Sigmoid colon (tissue), 7 donors: ENCODE measurements at places on chromosomes 12 and 14.

DNA sequence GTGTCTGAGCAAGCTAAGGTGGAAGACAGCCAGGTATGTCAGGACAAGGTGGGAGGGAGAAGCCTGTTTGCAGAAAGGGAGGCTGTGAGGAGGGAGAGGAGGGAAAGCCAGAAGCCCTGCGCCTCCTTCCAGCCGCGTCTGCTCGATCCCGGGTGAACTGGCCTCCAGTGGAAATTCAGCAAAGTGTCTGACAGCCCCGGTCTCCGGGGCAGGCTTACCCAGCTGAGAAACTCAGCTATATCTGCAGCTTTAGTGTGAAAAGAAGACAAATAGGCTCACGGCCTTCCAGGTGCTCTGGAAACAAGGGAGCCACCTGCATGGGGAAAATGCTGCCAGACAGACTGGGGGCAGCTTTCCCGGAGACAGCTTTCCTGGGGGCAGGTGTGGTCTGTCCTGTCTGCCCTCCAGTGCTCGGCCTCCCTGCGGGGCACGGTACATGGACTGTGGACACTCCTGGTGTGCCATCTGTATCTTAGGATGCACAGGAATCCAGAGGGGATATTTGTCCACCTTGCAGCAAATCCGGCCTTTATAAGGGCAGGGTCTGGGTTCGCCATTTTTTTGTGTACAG is 6.3 kb downstream of the RFLNA start:
- H3K27ac ChIP-seq = no peak overlapping the region
- DNase-seq = no peak
- no peak overlapping the region for H3K4me3 ChIP-seq
- H3K27me3 ChIP-seq = no peaks in the 10 kb centered on the region

- H3K4me1 ChIP-seq = no peaks in the 10 kb centered on the region
- no peak overlapping the region for H3K4me3 ChIP-seq
- H3K27me3 ChIP-seq = no peaks in the 10 kb centered on the region
- DNase-seq = no peak
- no peak overlapping the region for H3K27ac ChIP-seq
- H3K36me3 ChIP-seq = no peaks in the 10 kb centered on the region
Observed at GRCh38 chr12:126419131-126419530, 1353.9 kb downstream of the AACS start.

DNA sequence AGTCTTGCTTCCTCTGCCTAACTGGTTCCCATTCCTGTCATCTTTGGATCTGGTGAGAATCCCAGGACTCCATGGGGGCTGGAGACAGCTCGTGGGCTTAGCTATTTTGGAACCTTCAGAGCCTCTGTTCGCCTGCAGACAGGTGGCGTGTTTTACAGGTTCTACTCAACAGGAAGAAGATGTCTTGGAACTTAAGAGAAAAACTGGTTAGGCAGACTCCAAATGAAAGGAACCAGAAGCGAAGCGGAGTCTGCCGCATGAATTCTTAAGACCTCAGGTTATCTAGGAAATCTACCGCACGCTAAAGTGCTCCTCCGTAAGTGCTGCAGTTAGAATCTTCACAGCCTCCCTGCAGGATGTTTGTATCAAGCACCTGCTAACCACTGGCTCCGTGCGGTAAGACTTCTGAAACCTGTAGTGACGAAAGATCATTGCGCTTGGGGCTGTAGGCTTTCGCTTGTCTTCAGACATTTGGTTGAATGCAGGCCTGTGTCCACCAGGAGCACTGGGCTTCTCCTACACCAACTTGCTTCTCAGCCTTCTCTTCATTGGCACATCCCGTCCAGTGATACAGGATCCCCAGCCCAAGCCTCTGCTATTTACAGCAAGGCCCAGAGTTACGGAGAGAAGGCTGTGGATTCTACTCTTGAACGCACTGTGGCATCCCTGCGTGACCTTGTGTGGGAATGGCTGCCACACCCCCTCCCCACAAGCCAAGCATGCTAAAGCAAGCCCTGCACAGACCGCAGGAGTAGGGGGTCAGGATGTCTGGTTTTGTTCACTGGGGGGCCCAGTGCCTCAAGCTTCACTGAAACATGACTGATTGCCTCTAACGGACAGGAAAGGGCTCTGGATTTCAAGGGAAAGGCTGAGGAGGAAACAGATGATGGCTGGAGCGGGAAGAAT is 35.0 kb downstream of the ACADS start:
- no peak for DNase-seq
- peak overlapping the region; percentile 78 for H3K27ac ChIP-seq
- no peaks in the 10 kb centered on the region for H3K27me3 ChIP-seq
- no peak overlapping the region for H3K4me3 ChIP-seq
- no peaks in the 10 kb centered on the region for H3K36me3 ChIP-seq

GRCh38 chr12:68001486-68002466 is 12.5 kb downstream of the IFNG-AS1 start:
- H3K27me3 ChIP-seq = no peaks in the 10 kb centered on the region
- H3K4me3 ChIP-seq = no peak overlapping the region
- H3K36me3 ChIP-seq = no peaks in the 10 kb centered on the region
- H3K4me1 ChIP-seq = no peaks in the 10 kb centered on the region
- no peak overlapping the region for H3K27ac ChIP-seq

DNA sequence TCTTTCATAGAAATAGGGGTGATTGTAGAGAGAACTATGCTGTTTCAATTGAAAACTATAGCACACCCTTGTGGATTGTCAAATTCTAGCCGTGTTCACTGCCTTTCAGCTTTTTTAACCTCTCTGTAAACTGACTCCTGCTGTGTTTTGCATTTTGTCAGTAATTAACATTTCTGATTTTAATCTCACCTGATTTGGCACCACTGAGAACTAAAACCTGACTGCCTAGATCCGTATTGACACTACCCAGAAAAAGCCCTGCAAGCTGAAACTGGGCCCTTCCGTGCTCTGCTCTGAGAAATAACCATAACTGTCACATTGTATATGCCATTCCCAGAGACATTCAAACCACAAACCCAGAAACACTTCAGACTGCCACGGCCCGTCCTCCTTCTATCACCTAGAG is 26.6 kb upstream of the ETV6 start:
- H3K27me3 ChIP-seq = no peaks in the 10 kb centered on the region
- H3K4me3 ChIP-seq = no peak overlapping the region
- no peaks in the 10 kb centered on the region for H3K4me1 ChIP-seq
- peak overlapping the region; percentile 39 for H3K27ac ChIP-seq

- H3K4me1 ChIP-seq = peaks cover 6% of the 10 kb centered on the region
- no peak overlapping the region for H3K4me3 ChIP-seq
Observed at GRCh38 chr12:69397978-69398377, 38.4 kb downstream of the YEATS4 start.

DNA sequence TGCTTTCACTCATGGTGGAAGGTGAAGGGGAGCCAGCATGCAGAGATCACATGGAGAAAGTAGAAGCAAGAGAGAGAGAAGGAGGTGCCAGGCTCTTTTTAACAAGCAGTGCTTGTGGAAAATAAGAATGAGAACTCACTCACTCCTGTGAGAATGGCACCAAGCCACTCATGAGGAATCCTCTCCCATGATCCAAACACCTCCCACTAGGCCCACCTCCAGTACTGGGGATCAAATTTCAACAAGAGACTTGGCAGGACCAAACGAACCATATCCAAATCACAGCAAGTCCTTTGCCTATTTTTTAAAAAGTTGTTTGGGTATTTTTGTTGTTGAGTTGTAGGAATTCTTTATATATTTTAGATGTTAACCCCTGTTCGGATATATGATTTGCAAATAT is 245.9 kb upstream of the ARID2 start:
- no peaks in the 10 kb centered on the region for H3K27me3 ChIP-seq
- H3K36me3 ChIP-seq = no peaks in the 10 kb centered on the region
- H3K27ac ChIP-seq = no peak overlapping the region
- H3K4me1 ChIP-seq = peaks cover 3% of the 10 kb centered on the region
- DNase-seq = peak; percentile 76
- no peak overlapping the region for H3K4me3 ChIP-seq

DNA sequence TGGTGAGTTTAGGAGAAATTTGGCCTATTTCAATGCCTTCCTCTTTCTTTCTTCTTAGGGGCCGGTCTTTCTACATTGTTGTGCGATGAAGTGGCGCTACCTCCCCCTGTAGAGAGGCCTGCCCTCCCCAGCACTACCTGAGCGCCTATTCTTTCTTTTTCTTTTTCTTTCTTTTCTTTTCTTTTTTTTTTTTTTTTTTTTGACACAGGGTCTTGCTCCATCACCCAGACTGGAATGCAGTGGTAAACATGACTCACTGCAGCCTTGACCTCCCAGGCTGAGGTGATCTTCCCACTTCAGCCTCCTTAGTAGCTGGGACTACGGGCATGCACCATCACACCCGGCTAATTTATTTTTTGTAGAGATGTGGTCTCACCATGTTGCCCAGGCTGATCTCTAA is 136.1 kb upstream of the MAX start:
- no peak for DNase-seq
- no peaks in the 10 kb centered on the region for H3K36me3 ChIP-seq
- no peak overlapping the region for H3K27ac ChIP-seq
- H3K27me3 ChIP-seq = no peaks in the 10 kb centered on the region

DNA sequence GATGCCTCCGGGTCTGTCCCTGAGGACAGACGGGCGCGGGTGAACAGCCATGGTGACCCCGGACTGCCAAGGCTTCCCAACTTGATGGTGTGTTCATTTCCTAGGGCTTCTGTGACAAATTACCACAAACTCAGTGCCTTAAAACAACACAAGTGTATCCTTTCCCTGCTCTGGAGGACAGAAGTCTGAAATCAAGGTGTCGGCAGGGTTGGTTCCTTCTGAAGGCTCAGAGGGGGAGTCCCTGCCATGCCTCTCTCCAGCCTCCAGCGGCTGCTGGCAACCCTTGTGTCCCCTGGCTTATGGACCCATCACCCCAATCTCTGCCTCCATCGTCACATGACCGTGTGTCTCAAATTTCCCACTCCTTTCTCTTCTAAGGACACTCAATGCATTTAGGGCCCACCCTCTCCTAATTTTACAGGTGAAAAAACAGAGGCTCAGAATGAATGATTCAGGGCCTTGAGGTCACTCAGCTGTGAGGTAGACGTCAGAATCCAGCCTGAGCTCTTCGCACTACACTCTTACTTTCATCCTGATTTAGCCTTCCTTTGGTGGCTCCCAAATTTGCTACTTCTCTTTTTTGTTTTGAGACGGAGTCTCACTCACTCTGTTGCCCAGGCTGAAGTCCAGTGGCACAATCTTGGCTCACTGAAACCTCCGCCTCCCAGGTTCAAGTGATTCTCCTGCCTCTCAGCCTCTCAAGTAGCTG is 45.4 kb downstream of the VCPKMT start:
- H3K4me3 ChIP-seq = no peak overlapping the region
- DNase-seq = no peak
- H3K36me3 ChIP-seq = no peaks in the 10 kb centered on the region
- no peaks in the 10 kb centered on the region for H3K4me1 ChIP-seq

GRCh38 chr12:23359975-23360701 is 589.3 kb downstream of the SOX5 start:
- H3K4me1 ChIP-seq = no peaks in the 10 kb centered on the region
- no peak overlapping the region for H3K27ac ChIP-seq
- no peak overlapping the region for H3K4me3 ChIP-seq

- no peaks in the 10 kb centered on the region for H3K36me3 ChIP-seq
- H3K27me3 ChIP-seq = no peaks in the 10 kb centered on the region
- peaks cover 87% of the 10 kb centered on the region for H3K4me1 ChIP-seq
- DNase-seq = peak; percentile 85
Observed at GRCh38 chr12:47819138-47819895, 386 bp downstream of the HDAC7 start.

DNA sequence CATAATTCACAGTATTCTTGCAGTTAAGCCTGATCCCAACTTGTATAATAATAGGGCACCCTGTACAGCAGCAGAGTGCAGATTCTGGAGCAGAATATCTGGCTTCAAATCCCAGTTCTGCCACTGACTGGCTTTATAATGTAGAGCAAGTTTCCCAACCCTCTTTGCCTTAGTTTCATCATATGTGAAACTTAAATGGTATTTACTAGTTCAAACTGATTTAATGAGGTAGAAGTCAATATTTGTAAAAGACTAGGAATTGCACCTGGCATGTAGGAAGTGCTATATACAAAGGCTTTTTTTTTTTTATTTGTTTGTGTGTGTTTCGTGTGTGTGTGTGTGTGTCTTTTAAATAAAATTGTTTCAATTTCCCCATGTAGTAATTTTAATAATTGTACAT is 125.9 kb downstream of the CCER1 start:
- H3K36me3 ChIP-seq = no peaks in the 10 kb centered on the region
- no peak for DNase-seq
- no peak overlapping the region for H3K4me3 ChIP-seq
- no peak overlapping the region for H3K27ac ChIP-seq
- H3K4me1 ChIP-seq = no peaks in the 10 kb centered on the region
- no peaks in the 10 kb centered on the region for H3K27me3 ChIP-seq

DNA sequence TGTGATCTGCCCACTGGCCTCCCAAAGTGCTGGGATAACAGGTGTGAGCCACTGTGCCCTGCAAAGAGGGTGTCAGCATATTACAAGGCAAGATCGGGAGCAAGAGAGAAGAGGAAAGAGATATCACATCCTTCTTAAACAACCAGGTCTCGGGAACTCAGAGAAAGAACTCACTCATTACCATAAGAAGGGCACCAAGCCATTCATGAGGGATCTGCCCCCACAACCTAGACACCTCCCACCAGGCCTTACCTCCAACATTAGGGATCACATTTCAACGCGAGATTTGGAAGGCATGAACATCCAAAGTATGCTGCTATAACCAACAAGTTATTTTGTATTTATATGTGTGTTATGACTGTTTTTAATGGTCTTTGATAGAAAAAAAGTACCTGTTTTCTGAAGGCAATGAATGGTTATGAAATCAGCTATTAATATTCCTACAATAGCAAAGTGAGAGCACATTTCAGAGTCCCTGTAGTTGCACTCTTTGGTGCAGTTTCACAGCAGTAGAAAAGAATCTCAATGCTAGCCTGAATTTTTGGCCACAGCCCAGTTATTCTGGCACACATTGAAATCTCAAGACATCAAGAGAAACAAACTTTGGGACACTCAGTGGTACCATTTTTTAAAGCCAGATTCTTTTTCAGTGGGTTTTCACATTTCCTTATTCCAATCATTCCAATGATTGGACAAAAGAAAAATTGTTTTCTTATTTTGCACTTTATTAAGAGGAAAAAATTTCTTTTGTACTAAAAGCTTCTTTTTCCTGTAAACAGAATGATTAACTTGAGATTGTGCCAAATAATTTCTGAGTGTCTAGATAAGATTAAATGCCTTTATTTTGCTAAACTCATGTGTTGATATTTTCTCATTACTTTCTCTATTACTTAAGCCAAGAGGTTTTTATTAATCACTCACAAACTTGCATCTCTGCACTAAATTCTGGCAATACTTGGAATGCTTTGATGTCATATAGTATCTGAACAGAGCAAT is 582.6 kb upstream of the ATP2B1 start:
- no peaks in the 10 kb centered on the region for H3K36me3 ChIP-seq
- no peaks in the 10 kb centered on the region for H3K27me3 ChIP-seq
- H3K27ac ChIP-seq = no peak overlapping the region
- no peaks in the 10 kb centered on the region for H3K4me1 ChIP-seq
- no peak for DNase-seq

- peak overlapping the region; percentile 81 for H3K4me3 ChIP-seq
- peak overlapping the region; percentile 93 for H3K27ac ChIP-seq
- no peaks in the 10 kb centered on the region for H3K4me1 ChIP-seq
- H3K27me3 ChIP-seq = no peaks in the 10 kb centered on the region
- H3K36me3 ChIP-seq = no peaks in the 10 kb centered on the region
- no peak for DNase-seq
Observed at GRCh38 chr12:20372326-20373096, 4.2 kb downstream of the PDE3A start.
